ENCODE measurements at places on chromosomes 5 and 9. TPM values are rescaled to one million over a fixed set of nuclear protein-coding genes. Genes with fewer than 3 reads are reported as not detected.

Gene GPR151
- not detected for total RNA-seq

Gene BTNL3
- total RNA-seq, result not detected

Gene ASS1
- 329 TPM for total RNA-seq

Gene PFN3
- total RNA-seq, result not detected

Gene ZNF483
- 2.2 TPM for total RNA-seq

Gene QRFP
- total RNA-seq, result not detected

Gene KIF24
- total RNA-seq, result 0.55 TPM

Gene SPINK7
- not detected for total RNA-seq

Gene RAI14
- total RNA-seq, result 132 TPM

Gene TMEM252
- not detected for total RNA-seq

Gene OBP2B
- not detected for total RNA-seq

Gene DNAH5
- total RNA-seq, result 2.3 TPM

Gene ORM1
- not detected for total RNA-seq

Gene TBC1D13
- 10.2 TPM for total RNA-seq

Gene ST8SIA4
- total RNA-seq, result 0.28 TPM

Gene SUSD3
- 1.1 TPM for total RNA-seq

Gene NUTM2G
- not detected for total RNA-seq

Gene NUTM2F
- not detected for total RNA-seq

Gene HK3
- not detected for total RNA-seq

Gene OR1J2
- total RNA-seq, result 0.14 TPM

Gene GABRB2
- total RNA-seq, result under 0.01 TPM

Gene FOXD4L3
- not detected for total RNA-seq

Gene NAIF1
- total RNA-seq, result 13.0 TPM

Gene PCDHA6
- 0.55 TPM for total RNA-seq

Gene CACNA1B
- under 0.01 TPM for total RNA-seq

Gene SCGB3A2
- not detected for total RNA-seq

Gene MARCHF3
- total RNA-seq, result 73.0 TPM

Gene CYSRT1
- total RNA-seq, result 0.18 TPM

Gene HAVCR2
- 0.09 TPM for total RNA-seq

Gene WDR38
- not detected for total RNA-seq

Gene EIF4E1B
- total RNA-seq, result not detected

Gene NEUROG1
- not detected for total RNA-seq

Gene CDH18
- total RNA-seq, result 0.71 TPM

Gene CMBL
- 11.2 TPM for total RNA-seq

Gene GDNF
- 0.65 TPM for total RNA-seq

Gene GFI1B
- not detected for total RNA-seq

Gene CCDC192
- total RNA-seq, result not detected

Measured in smooth muscle cell of bladder (primary cell).